Dorsolateral prefrontal cortex (tissue), 122 donors: ENCODE measurements at places on chromosomes 4 and X. TPM values are rescaled to one million over a fixed set of nuclear protein-coding genes. Genes with fewer than 3 reads are reported as not detected.

DNA sequence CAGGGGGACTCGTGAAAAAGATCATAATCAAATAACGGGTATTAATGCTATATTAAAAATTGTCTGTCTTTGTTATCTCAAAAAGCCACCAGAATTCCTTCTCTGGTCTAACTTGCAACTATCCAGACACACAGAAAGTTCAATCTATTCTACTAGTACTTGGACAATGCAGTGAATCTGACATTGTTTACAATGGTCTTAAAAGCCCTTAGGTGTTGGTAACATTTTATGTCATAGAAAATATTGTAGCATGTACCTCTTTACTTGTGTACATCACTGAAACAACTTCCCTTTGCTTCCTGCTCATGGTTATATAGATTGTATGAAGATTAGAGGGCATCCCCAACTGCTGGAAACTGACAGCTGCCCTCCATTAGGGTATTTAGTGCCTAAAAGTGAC is 71.1 kb upstream of the PPP3CA start:
- no peak for DNase-seq

- DNase-seq = no peak
Observed at GRCh38 chr4:139901531-139902320, 236.1 kb downstream of the MGST2 start.

DNA sequence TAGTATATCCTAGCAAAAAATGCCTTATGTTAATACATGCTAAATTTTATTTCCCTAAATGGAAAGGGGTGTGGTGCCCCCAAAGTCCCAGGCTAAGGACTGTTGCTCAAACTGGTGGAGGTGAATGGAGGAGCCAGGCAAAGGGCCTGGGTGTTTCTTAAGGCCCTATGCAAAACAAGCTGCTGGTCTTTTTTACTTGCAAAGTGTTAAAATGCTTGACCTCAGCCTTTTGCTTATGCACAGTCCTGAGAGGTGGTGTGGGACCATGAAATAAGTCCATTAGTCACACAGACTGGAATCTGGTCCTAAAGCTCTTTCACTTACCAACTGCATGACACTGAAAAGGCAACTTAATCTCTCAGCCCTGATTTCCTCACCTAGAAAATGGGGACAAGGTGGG is 223.5 kb upstream of the MBNL3 start:
- DNase-seq = no peak

DNA sequence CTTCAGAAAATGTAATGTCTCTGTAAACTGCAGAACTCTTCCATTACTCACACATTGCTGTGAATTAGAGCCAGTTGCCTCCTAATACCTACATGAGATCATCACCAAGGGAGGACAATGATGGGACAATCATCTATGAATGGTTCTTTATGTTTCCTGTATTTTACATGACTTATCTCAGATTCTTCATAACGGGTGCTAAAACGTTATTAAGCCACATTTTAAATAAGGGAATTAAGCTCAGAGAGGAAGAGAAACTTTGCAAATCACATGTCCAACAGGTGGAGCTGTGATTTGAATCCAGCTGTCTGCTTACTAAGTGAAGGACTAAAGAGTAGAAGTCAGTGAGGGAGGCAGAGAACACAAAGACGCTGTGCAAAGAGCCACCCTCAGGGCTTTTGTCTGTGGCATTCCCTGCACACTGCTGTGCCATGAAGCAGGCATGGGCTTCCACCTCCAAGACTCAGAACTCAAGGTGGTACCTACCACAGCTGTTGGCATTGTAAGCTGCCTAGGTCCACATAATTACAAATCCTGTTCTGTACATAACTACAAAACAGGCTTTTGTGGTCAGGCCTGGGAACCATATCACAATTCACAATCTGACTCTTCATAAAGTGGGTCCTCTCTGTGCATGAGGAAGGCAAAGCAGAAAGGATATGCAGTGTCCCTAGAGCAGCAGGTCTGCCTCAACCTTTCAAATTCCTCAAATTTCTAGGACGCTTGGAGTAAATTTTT is 12.8 kb downstream of the TBC1D9 start:
- DNase-seq = no peak

GRCh38 chr4:99886146-99886545 is 8.1 kb downstream of the LAMTOR3 start:
- DNase-seq = no peak

DNA sequence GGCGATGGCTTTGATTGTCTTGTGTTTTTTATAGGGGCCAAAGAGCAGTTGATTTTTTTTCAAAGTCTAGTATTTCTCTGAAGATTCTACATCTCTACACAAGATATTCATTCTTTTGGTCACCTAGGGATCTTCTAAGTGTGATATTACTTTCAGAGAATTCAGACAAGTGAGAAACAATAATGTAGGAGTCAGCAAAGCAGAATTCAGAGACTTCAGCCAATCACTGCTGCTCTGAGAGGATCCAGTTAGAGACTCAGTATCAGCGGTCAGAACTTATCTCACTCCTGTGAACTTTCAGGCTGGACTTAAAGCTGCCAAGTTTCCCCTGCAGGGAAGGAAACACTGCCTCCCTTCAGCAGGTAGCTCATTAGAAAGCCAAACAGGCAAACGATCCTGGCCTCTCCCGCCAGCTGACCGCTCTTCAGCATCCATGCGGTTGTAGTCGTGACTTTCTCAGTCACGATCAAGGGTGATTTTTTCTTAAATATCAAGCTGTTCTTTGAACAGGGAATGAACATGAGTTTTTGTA is 59.2 kb downstream of the NSUN7 start:
- no peak for DNase-seq

- DNase-seq = no peak
Observed at GRCh38 chrX:8403988-8404387, 60.6 kb upstream of the VCX3B start.

GRCh38 chr4:7904952-7905915 is 34.4 kb downstream of the AFAP1 start:
- no peak for DNase-seq

GRCh38 chr4:99202536-99202935 is 16.5 kb downstream of the ADH6 start:
- DNase-seq = no peak

- DNase-seq = no peak
Observed at GRCh38 chrX:106397788-106398538, 213.8 kb upstream of the RADX start.

DNA sequence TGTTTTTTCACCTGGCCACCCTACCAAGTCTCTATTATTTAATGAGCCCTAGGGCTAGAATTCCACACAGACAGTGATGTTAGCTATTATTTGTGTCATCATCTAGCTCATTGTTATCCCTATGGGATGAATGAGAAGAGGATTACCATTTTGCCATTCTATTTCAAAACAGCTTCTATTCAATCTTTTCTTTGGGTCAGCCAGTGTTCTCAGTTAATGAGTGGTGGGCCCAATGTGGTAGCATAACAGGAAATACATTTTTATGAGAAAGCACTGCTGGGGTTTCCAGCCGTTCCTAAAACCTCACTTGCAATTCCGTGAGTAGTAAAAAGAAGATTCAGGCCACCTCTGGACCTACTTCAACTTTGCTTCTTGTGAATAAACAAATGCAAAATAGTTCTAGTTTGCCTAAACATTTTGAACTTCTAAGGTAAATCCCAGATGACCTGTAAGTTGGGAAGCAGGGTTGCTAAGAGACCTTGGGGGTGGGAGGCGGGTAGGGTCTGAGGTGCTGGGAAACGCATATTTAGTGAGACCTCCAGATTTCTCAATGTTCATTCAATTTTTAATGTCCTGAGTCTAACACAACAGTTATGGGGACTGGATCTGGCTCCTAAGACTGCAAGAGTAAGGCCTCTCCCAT is 24.8 kb upstream of the CYP2U1 start:
- DNase-seq = no peak

DNA sequence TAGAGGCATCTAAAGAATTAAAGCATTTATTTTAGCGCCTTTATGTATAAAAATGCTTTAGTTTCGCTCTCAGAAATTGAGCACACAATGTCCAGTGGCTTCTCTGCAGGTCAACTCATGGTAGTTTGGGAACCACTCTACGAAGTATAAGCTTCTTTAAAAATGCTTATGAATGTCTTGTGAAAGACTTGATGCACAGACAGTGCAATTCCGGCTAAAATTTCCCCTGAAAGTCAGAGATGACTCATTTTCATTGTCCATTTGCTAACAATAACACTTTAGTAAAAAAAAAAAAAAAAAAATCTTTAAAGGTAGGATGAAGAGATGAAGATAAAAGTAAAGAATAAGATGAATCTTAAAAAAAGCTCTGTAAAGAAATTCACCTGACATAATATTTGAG is 117.2 kb downstream of the PDHA2 start:
- DNase-seq = no peak

GRCh38 chr4:2411786-2412510 is 6.5 kb downstream of the ZFYVE28 start:
- DNase-seq = no peak

GRCh38 chr4:24748758-24749350 is 46.5 kb upstream of the SOD3 start:
- no peak for DNase-seq

DNA sequence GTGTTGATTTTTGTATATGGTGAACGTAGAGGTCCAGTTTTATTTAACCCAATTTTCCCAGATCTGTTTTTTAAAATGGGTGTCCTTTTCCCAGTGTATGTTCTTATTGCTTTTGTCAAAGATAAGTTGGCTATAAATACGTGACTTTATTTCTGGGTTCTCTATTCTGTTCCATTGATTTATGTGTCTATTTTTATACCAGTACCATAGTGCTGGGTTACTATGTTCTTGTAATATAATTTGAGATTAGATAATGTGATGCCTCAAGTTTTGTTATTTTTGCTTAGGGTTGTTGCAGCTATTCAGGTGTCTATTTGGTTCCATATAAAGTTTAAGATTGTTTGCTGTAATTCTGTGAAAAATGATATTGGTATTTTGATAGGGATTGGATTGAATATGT is 749.1 kb upstream of the GRIA3 start:
- no peak for DNase-seq

DNA sequence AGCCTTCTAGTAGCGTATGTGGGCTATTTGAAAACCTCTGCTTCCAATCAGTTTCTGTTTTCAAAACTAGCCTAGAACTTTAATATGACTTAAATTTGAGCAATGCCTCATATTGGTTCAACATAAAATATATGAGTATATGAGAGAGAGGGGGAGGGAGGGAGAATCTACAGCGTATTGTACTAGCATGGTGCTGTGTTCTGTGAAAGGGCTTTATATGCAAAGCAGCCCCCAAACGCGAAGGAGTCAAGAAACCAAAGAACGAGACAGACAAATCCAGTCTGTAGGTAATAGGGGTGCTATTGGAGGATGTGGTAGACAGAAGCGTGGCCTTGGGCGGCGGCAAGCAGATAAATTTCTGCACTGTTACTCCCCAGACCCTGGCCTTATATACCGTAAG is 784 bp upstream of the ANXA5 start:
- no peak for DNase-seq

- DNase-seq = no peak
Observed at GRCh38 chr4:67746797-67747495, 7.2 kb downstream of the GNRHR start.

GRCh38 chrX:23341452-23341851 is 6.8 kb downstream of the PTCHD1 start:
- no peak for DNase-seq

DNA sequence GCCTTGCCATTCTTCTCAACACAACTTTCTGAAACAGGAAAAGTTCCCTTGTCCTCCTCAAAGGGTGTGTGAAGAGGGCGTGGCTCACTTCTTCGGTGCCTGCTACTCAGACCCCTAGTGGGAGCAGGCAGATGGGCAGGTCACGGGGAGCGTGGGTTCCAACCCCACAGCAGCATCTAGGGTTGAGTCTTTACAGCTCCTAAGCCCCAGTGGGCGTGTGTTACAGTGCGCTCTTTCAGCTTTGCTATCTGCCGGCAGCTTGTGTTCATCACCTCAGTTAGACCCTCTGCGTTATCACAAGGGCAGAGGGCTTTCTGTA is 57.5 kb upstream of the KLF3 start:
- DNase-seq = no peak

GRCh38 chr4:93751411-93751810 is 77.1 kb upstream of the ATOH1 start:
- no peak for DNase-seq

DNA sequence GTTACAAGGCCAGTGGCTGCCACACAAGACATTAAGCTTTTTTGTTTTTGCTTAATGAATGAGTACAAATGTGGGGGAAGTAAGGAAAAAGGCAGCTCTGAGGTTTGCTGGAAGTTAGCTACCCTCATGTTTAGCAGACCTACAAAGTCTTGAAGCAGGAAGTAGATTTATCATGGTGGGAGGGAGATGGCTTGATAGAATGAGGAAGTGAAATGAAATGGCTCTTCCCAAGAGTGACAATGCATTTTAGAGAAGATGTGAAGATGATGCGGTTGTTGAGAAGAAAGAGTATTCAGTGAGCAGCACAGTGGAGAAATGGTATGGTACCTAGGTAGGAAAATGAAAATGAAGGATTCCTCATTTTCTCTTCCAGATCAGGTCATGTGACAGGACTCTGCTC is 108.0 kb downstream of the SLIT2 start:
- DNase-seq = no peak

The GAGE1 gene
- total RNA-seq = not detected

The RRH gene
- 1.1 TPM for total RNA-seq

The HAUS3 gene
- 21.3 TPM for total RNA-seq

The TLL1 gene
- 1.5 TPM for total RNA-seq

The CYP2U1 gene
- 16.6 TPM for total RNA-seq

The SYP gene
- total RNA-seq = 595 TPM

The TCEAL2 gene
- 105 TPM for total RNA-seq
